Substantia nigra (tissue), 51 donors: ENCODE measurements at places on chromosomes 7 and 10.
A peak's percentile ranks its signal among the peaks of the same experiment; 100 is the strongest.

DNA sequence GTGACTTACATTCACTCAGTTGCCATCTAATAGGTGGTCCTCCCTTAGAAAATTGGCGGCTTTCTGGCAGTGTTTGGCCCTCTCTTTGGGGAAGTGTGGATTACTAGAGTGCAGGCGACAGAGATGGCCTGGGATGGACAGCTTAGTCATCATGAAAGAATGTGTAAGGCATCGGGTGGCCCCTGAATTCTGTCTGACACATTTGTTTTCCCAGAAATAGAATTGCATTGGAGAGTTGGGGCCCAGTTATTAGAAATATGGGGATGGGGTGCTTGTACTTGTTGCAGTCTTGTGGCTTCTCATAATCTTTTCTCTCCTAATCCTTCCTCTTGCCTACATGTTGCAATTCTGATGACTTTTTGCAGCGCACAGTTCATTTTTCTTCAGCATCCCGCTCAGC lies 13.8 kb downstream of the TCF7L2 start:
- DNase-seq, result no peak

DNA sequence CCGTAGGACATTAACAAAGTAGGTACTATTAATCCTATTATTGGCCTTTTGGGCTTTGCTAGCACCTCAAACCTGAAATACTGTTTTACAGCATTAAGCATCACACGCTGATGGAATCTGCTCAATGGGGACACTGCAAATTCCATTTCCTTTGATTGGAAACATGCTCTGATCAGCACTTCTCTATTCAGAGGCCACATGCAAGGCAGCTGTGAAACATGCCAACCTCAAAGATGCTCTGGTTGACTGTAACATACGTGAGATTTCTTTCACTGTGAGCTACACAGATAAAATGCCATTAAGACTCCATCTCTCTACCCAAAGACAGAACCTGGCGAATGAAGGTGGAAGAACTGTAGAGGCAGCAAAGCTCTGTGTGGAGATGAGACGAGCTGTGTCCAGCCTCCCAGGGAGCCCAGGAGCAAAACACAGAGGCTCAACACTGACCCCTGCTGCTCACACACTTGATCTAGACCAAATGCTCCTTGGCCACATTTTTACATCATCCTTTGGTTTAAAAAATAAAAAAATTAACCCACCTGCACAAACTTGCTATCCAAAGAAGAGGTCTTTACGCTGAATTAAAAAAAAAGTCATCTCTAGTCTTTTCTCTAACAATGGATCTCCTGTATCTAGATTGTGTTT lies 8.0 kb downstream of the RSU1 start:
- DNase-seq, result no peak

DNA sequence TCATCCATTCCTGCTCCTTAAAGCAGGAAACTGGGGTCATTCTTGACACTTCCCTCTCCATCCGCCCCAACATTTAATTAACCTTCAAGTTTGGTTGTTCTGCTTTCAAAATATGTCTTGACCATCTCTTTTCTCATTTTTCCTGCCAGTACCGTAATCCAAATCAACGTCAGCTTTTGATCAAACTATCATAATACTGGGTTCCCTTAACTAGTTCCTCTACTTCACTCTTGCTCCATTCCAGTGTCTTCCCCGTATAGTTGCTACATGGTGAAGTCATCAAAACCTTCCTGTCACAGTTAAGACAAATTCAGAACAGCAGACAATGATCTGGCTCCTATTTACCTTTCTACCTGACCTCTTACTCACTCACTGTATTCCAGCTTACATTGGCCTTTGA lies 6.6 kb upstream of the KLF14 start:
- no peak for DNase-seq

DNA sequence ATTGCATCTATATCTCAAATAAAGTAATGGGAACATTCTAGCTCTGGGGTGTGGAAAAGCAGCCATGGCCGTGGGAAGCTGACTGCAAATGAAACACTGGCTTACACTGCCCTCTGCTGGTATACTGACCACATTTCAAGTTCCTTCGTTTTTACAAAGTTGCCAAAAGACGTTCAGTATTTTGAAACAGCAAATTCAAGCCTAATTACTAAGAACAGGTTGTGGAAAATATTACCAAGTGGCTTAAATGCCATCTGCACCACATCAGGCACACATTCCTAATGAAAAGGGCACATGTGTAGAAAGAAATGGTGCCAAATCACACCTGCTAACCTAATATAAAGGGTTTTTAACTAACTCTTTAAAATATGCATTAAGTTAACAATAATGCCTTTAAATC lies 83.9 kb downstream of the JAZF1 start:
- peak; percentile 20 for DNase-seq

GRCh38 chr10:86266446-86267242 lies 100.0 kb downstream of the GRID1 start:
- no peak for DNase-seq

DNA sequence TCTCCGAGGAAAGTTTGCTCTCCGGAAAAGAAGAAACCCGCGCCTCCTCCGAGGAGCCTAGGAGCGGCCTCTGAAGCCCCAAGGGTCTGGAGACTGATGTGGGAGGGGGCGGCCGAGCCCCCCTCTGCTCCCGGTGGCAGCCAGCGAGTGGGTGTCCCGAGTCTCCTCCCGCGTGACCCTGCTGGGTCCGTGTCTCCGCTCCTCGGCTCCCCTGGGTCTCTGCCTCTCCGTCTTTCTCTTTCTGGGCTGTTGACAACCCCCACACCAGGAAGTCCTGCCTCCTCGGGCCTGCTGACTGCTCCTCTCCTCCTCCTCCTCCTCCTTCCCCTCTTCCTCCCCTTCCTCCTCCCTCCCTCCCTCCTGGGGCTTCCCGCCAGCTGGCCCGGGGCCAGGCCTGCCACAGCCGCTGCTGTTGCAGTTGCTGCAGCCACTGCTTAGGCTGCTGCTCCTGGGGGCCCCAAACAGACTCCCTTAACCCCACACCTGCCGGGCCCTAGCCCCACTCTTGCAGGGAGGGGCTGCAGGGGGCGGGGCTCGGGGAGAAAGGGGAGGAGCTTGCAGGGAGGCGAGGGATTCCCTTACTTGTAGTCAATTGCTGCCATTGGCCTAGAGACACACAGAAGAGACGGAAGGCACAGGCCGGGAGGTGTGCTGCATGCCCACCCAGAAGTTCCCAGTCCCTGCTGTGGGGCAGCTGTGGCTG lies at the start of gene TSC22D4:
Gene TSC22D4 (minus strand): TSS at position 257 of the 703 bp plus-strand sequence. CDS start 1,176 bp downstream, outside the sequence.
- peak; percentile 93 for DNase-seq

GRCh38 chr7:89623018-89623672 lies 531.1 kb upstream of the STEAP1 start:
- DNase-seq, result no peak

DNA sequence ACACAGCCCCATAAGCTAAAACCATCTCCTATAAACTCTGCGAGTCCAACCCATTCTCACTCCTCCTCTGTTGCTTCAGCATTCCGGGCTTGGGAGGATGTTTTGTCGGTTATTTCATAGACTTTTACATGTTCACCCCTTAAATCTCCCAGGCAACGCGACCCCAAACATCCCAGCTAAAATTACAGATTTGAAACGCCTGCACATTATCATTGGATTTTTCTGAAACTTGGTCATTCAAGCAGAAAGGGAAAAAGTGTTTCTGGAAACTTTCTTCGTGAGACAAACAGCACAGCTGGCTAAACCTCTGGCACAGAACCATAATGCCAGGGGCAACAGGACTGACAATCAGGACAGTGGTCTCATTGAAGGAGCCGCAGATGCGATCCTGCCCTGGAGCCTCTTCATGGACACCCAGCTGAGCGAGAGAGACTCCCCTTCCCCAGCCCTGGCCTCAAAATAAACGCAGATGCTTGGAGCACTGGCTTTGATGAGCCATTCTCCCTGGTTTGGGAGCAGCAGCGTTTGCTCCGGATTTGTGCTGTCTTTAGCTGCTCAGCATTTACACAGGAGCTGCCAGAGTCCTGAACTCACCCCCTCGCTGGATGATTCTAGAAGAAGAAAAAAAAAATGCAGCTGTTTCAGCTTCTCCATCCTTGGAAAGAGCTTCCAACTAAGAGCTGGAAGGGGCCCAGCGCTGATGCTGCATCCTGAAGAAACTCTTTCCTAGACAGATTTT lies 30.1 kb downstream of the AFAP1L2 start:
- DNase-seq, result no peak

GRCh38 chr10:5732141-5732540 lies 47.5 kb downstream of the TASOR2 start:
- DNase-seq, result no peak

GRCh38 chr10:24652381-24652957 lies 71.2 kb downstream of the ARHGAP21 start:
- DNase-seq, result no peak

- DNase-seq, result no peak
These were observed 27.9 kb downstream of the BAIAP2L1 start for GRCh38 chr7:98372993-98373392.
